ENCODE measurements at places on chromosomes 12 and 14. TPM values are rescaled to one million over a fixed set of nuclear protein-coding genes. Genes with fewer than 3 reads are reported as not detected.

The ADCY4 gene
- 0.84 TPM for total RNA-seq

The TAS2R19 gene
- total RNA-seq = 0.78 TPM

The PKP2 gene
- 0.15 TPM for total RNA-seq

- no peak overlapping the region for H3K27ac ChIP-seq
- H3K4me1 ChIP-seq = no peaks in the 10 kb centered on the region
- no peaks in the 10 kb centered on the region for H3K27me3 ChIP-seq
- H3K36me3 ChIP-seq = peaks cover 12% of the 10 kb centered on the region
- no peak overlapping the region for H3K4me3 ChIP-seq
- DNase-seq = no peak
Measured at GRCh38 chr14:71722885-71723284, 209.3 kb upstream of the RGS6 start.

GRCh38 chr12:88496429-88496828 is 83.8 kb downstream of the KITLG start:
- no peak overlapping the region for H3K4me3 ChIP-seq
- H3K4me1 ChIP-seq = no peaks in the 10 kb centered on the region
- H3K36me3 ChIP-seq = no peaks in the 10 kb centered on the region
- no peaks in the 10 kb centered on the region for H3K27me3 ChIP-seq
- no peak for DNase-seq

DNA sequence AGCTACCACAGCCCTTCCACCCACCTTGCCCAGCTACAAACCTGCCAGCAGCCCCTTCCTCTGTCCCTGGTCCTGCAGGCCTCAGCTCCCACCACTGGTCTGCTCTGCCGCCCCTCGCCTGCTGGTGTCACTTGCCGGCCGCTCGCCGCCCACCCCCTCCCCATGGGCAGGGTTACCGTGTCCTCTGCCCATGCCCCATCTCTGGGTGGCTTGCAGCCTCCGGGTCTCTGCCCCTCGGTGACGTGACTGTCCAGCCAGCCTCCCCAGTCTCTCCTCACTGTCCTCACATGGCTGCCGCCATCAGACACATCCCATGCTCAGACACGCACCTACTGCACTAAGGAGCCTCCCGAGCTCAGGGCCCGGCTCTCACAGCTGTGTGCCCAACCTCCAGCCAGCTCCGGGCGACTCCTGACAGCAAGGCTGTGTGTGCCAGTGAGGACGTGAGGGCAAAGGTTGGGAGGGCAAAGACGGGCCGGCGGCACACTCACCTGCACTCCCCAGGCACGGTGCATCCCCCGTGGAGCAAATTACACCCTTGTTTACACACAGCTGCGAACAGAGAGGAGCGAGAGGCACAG is 13.4 kb downstream of the JAG2 start:
- no peaks in the 10 kb centered on the region for H3K36me3 ChIP-seq
- no peaks in the 10 kb centered on the region for H3K27me3 ChIP-seq
- DNase-seq = no peak
- H3K4me1 ChIP-seq = no peaks in the 10 kb centered on the region

All from CD8-positive, alpha-beta memory T cell (primary cell).